Stimulated activated CD8-positive, alpha-beta memory T cell treated with anti-CD3 and anti-CD28 coated beads, Interleukin-15, amount 100 ng/mL, for 24 hours (primary cell): ENCODE measurements at places on chromosomes 16 and 17.

GRCh38 chr17:81341516-81342268, 46.6 kb upstream of the SLC38A10 start:
- no peak for DNase-seq

GRCh38 chr16:75477680-75478473, 13.4 kb upstream of the TMEM170A start:
- no peak for DNase-seq

- no peak for DNase-seq
Observed at GRCh38 chr17:53950207-53950857, 127.6 kb downstream of the KIF2B start.

DNA sequence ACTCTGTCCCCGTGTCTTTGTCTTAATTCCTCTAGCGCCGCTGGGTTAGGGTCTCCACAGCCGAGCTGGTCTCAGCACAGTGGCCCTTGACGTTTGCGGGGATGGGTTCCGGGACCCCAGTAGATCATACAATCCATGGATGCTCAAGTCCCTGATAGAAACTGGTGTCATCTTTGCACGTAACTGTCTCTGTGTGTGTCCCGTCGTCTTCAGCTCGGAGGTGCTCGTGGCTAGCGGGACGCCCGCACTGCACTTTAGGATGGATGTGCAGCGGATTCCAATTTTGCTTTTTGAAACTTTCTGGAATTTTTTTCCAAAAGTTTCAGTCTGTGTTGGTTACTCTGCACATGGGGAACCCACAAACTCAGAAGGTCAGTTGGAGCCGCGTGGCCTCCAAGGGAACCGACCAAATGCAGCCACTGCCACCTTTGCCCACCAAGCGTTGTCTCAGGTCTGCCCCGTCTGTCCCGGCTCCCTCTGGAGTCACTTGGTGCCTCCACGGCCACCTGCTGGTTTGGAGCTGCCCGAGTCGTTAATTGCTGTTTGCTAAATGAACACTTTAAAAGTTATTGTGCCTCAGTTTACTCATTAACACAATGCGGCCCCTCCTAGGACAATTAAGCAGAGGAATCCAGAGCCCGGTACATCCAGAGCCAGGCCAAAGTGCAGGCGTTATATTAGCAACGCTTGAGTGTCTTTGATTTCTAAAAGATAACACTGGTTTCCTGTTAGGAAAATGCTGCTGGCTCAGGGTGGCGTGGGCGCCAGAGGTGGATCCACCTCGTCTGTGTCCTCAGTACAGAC, 5.3 kb upstream of the DPEP1 start:
- no peak for DNase-seq

GRCh38 chr17:51142597-51142996, 10.8 kb upstream of the NME1 start:
- DNase-seq, result no peak

GRCh38 chr16:67959536-67960329, 8.7 kb downstream of the SLC12A4 start:
- DNase-seq, result no peak

DNA sequence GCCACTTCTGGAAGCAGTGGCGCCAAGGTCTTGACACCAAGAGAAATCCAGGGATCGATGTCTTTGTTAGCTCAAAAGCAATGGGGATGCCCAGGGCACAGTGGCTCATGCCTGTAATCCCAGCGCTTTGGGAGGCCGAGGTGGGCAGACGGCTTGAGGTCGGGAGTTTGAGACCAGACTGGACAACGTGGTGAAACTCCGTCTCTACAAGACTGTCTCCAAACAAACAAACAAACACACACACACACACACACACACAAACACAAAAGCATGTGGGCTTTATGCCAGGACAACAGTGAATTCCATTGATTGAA, 22.4 kb upstream of the FAAP100 start:
- no peak for DNase-seq
